Coronary artery (tissue), 2 donors: ENCODE measurements at places on chromosomes 16 and 17.

- no peak for DNase-seq
Observed at GRCh38 chr16:29745121-29745852, 503 bp downstream of the C16orf54 start.

DNA sequence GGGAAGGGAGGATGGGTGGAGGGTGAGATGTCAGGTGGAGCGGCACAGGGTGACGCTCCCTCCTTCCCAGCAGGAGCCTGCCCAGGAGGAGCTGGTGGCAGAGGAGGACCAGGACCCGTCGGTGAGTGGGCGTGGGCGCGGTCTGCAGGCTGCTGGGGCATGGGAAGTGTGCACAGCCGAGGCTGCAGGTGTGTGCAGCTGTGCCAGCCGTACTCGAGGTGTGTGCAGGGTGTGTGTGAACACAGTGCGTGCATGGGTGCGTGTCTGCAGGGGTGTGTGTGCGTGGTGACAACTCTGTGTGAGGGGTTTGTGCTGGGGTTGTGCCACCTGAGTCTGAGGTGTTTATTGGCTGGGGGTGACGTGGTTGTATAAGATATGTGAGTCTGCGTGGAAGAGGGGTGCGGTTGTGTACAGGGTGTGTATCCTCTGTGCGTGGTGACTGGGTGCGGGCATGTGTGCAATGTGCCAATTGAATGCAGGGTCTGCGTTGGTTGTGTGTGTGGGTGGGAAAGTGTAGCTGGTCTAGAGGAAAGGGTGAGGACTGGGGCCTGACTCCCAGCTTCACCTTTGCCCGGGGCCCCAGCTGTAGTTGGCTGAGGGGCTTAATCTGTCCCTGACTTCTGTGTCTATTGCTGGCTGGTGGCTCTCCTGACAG lies 670 bp downstream of the TNFSF12 start:
- no peak for DNase-seq

- no peak for DNase-seq
Observed at GRCh38 chr17:15513058-15513791, 45.8 kb upstream of the CDRT4 start.

DNA sequence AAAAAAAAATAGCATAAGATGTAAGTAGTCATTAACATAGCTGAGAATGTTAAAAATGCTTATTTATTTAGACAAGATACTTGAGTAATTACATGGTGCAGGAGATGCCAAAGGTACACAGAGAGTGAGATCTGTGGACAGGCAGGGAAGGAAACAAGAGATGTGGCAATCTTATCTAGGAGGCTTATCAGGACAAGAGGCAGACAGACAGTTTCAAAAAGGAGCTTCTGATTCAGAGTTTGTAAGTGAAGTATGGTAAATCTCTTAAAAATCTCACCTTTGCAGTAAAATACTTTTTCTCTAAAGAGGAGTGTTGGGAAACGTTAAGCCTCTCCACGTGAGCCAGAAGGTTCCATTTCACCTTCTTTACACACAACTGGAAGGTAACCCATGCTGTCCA lies 19.9 kb upstream of the GHDC start:
- DNase-seq = no peak

DNA sequence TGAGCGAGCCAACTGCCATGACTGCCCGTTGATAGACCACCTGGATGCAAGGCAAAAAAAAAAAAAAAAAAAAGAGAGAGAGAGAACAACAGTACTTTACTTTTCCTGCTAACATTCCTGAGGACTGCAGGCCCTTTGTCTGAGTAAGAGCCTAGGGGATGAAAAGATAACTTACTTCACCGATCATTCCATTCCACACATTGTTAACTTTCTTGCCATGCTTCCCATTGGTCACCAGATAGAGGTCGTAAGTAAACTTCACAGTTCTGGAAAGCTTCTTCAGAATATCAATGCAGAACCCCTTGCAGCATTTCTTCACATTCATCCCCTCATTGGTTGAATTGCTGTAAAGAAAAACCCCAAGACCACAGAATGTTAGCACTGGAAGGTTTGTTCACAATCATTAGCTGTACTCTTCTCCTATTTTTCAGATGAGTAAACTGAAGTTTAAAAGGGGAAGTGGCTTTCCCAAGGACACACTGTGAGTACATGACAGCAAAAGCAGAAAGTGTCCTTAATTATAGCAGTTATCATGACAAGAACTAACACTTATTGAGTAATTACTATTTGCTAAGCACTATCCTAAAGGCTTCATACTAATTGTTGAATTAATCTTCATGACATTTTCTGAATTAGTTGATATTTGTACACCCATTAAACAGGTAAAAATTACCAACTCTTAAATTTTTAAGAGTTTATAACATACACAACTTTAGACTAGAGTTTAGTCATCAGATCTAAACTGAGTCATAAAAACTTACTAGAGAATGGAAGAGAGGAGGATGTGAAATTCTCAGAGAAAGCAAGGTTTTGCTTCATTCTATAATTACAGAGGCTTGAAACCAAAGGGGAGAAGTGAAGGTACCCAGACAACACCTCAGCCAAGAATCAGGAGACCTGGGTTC lies 341.2 kb downstream of the GRIN2A start:
- DNase-seq = no peak

- DNase-seq = no peak
Observed at GRCh38 chr16:5502467-5502869, 404.9 kb upstream of the EEF2KMT start.

GRCh38 chr17:76137001-76137350 lies 4.1 kb downstream of the FOXJ1 start:
- no peak for DNase-seq

DNA sequence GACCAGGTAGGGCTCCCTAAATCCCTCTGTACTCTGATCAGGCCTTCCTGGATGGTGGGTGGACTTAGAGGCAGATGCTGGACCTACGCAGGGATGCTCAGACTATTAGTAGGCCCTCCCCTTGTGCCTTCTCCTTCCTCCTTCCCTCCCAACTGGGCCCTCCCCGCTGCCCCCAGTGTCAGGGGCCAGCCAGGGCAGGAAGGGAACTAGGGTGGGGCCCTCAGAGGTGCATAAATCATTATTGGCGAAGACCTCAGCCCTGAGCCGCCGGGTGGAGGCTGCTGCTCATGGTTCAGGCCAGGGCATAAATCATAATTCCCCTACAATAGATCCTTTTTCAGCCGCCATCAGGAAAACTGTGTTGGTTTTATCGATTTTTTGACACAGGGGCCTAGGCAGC lies 81.4 kb downstream of the MRM1 start:
- no peak for DNase-seq

- no peak for DNase-seq
Observed at GRCh38 chr16:608019-608418, 18.2 kb downstream of the RAB40C start.

GRCh38 chr17:8289103-8289397 lies 580 bp downstream of the RANGRF start:
- DNase-seq = no peak

- DNase-seq = no peak
Observed at GRCh38 chr16:66429290-66429962, 2.3 kb downstream of the BEAN1 start.

GRCh38 chr17:32491371-32492263 lies 4.8 kb downstream of the CDK5R1 start:
- DNase-seq = no peak

DNA sequence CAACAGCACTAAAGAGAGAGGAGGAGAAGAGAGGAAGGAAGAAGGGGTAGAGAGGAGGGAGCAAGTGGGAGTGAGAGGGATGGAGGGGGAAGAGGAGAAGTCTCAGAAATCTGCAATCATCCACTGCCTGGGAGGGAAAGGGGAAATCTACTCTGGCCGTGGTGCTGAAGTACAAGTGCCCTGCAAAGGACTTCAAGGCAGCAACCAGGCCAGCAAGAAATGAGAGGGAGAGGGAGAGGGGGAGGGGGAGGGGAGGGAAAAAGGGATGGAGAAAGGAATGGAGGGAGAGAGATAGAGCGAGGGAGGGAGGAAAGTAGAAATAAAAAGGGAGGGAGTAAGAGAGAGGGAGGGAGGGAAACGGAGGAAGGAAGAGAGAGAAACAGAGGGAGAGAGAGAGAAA lies 130.8 kb upstream of the EEF2KMT start:
- DNase-seq = no peak

- DNase-seq = no peak
Observed at GRCh38 chr17:80113033-80113484, 11.7 kb downstream of the GAA start.
